ENCODE measurements at places on chromosomes 5 and 9.
A peak's percentile ranks its signal among the peaks of the same experiment; 100 is the strongest.

DNA sequence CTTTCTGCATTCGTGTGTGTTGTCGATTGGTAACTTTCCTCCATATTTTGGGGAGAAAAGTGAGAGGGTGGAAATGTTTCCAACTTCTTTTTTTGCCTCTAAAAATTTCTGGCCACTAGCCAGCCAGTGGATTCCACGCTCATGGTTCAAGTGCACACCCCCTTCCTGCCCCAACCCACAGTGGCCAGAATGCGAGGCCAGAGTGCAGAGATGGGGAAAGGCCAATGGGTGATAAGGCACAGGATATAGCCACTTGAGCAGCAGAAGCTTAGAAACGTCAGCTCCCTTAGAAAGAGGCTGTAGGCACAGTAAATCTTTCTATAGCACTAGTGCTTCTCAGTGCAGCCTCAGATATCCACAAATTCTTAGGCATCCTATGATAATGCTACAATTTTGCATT lies 75.8 kb upstream of the ADRB2 start:
- DNase-seq, result no peak

- DNase-seq, result no peak
Measured at GRCh38 chr5:131378721-131379541, 115.1 kb downstream of the CDC42SE2 start.

GRCh38 chr5:40082313-40082712 lies 597.4 kb upstream of the PTGER4 start:
- no peak for DNase-seq

- no peak for DNase-seq
Measured at GRCh38 chr9:76650692-76651091, 113.5 kb upstream of the PCA3 start.

GRCh38 chr5:172550996-172551395 lies 90.1 kb upstream of the NEURL1B start:
- no peak for DNase-seq

DNA sequence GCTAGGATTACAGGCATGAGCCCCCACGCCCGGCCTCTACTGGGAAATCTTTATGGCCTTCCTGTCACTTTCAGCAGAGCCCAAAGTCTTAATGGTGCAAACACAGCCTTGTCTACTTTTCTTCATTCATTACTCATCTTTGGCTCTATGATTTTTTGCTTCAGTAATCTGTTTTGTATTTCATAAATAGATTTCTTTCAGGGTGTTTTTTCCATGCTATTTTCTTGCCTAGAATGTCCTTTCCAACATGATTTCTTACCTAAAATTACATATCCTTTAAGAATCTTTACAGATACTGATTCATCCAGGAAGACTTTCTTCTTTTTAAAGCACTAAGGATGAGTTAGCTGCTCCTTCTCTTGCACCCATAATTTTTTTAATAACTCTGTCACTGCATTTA lies 213.0 kb downstream of the TAF11L14 start:
- no peak for DNase-seq

DNA sequence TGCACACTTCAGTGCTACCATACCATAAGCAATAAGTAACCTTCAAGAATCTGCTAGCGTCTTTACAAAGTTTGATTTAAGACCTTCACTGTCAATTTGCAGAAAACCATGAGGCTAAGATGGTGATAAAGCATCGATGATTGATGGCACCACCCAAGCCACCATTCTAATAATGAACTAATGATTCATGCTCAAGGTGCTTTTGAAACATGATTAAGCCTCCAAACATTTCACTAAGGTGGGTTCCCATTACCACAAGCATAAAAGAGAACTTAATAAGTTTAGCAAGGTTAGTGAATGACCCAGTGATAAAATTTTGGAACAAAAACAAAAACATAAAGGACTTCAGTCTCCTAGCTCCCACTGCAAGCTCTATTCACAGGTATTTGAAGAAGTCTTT lies 214.7 kb downstream of the FBXL17 start:
- no peak for DNase-seq

- no peak for DNase-seq
Measured at GRCh38 chr9:86836797-86837196, 110.5 kb downstream of the GAS1 start.

DNA sequence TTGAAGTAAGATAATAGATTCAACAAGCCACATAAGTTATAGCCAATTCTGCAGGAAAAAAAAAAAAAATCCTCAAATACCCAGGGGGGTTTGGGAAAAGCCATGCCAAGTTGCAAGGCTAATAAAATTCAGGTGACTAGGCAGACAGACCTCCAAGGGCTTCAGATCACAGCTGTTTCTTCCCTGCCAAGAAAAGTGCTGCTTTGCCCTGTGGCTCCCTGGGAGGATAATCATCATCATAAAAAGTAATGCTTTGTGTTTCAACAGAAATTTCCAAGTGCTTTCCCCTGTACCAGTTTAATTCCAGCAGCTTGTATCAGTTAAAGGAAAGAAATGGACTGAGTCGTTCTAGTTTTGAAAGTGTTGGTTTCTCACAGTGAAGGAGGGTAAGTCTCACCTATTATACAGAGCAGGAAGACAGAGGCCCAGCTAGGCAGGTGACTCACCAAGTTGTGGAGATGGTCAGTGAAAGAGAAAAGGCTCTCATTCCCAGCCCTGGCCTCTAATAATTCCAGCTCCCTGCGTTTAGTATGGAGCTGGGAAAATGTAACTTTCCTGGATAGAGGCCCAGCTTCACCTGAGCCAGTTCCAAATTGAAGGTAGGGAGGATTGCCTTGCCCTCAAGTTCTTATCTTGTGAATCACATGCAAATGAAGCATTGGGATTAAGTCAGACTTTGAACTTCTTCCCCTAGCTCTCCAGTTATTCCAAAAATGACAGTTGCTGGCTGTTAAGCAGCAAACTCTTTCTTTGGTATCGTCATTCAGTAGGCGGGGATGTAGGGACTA lies 263.4 kb downstream of the GRIA1 start:
- no peak for DNase-seq

DNA sequence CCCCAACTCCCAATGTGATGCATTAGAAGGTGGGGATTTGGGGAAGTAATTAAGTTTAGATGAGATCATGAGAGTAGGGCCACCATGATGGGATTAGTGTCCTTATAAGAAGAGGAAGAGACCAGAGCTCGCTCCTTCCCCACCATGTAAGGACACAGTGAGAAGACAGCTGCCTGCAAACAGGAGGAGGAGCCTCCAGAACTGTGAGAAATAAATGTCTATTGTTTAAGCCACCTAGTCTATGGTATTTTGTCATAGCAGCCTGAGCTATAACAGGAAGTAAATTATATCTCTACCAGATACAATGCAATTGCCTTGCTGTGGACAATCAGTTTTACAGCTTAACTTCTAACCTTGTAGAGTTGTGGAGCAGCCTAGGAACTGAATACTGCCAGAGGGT lies 58.0 kb downstream of the ANKRD33B start:
- DNase-seq, result no peak

DNA sequence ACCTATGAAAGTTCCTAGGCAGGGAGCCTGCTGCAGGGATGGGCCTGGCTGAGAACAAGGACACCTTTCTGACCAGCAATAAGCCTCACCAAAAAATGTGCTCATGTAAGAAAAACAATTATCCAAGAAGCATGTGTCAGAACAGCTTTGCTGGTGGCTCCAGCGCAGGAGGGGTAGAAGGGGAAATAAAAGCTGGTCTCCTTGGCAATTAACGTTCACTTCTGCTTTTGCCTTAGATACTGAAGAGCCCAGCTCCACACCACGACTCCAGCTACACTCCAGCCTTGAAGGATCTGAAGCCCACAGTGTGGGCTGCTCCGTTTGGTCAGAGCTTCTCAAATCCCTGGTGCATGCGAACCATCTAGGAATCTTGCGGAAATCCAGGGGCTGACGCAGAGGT lies 107.6 kb upstream of the PHYKPL start:
- no peak for DNase-seq

DNA sequence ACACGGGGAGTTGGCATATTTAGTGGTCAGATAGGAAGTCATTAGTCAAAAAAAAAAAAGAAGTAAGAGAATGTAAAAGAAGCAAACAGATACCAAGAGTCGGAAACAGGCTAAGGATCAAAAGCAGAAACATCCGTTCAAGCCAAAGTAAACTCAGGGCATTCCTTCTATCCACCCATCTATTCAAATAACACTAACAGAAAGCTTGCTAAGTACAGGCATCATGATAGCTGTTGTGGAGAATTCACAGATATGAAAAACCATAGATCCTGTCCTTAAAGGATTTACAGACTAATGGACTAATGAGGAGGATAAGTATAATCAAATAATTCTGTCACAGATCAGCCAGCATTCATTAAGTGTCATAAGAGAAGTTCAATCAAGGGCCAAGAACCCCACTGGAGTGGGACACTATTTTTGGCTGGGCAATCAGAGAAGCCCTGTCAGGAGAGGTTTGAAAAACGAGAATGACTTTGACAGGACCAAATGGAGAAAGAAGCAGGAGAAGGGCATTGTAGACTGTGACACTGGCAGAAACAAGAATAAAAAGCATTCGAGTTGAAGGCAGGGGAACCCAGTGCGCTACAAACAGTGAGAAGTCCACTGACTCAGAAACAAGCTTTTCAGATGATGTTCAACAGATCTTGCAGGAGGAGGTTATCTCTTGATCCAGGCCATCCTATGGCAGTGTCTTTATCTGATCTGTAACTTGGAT lies 154.2 kb upstream of the TSLP start:
- no peak for DNase-seq

DNA sequence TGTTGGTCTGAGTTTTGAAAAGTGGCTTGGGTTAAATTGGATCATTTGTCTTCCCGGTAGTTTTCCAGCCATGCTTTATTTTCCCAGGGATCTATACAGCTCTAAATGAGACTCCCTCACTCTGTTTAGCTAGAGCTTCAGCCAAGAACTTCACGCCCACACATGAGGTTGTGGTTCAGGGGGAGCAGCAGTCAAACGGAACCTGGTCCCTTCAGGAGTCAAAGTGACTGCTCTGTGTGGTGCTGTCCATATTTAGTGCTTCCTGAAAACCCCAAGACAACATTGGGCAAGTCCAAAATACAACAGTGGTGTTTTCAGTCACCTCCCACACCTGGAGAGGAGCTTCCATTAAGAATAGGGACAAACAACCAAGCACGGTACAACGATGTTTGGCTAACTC lies 90.5 kb downstream of the ANKH start:
- no peak for DNase-seq

DNA sequence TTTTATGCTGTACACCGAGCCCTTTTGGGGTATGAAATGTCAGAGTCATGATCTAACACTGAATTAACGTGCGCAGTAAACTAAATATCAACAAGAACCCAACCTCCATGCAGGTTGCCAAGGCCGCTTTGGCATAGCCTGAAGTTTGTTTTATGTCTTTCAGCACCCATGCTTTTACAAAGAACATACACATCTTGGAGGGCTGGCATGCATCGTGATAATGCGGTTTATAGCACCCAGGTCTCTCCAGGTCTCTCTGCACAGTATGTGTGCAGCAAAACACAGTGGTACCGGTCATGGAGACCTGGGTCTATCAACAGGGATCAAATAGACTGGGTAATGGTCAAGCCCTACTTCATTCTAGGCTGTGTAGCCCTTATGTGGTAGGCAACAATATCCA lies 11.8 kb downstream of the NPR3 start:
- no peak for DNase-seq

DNA sequence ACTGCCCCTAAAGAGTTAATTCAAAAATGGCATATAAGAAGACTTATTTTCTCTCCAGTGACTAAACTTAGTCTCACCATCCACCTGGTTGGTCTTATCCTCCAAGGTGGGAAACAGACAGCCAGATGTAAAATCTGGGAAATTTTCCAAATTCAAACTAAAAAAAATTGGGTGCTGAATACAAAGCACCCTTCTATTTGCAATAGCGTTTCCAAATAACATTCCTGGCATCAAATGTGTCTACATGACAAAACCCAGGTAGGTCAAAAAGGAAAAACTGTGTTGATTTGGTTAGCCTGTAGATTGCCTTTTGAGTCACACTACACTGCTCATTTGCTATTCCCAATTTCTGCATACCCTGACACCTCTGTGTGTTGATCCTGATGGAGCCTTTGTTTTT lies 252.2 kb downstream of the NR2F1-AS1 start:
- no peak for DNase-seq

DNA sequence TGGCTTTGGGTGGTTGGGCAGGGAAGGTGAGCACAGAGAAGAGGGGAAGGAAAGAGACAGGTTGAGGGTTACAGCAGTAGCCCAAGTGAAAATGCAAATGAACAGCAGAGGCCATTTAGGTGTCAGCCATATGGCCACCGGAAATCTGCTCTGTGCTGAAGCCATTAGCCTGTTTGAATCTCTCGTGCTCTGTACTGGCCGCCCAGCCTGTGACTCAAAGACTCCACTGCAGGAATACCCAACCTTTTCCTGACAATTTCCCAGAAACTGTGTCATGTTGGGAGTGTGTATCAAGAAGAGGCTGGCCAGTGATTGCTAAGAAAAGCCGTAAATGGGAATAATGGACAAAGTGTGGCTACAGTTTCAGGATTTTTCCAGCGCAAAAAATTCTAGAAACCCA lies 35.9 kb upstream of the RAI14 start:
- peak; percentile 56 for DNase-seq

- no peak for DNase-seq
Measured at GRCh38 chr5:135887881-135888614, 7.6 kb downstream of the IL9 start.

GRCh38 chr5:112492291-112492690 lies 73.2 kb upstream of the EPB41L4A start:
- peak; percentile 22 for DNase-seq

DNA sequence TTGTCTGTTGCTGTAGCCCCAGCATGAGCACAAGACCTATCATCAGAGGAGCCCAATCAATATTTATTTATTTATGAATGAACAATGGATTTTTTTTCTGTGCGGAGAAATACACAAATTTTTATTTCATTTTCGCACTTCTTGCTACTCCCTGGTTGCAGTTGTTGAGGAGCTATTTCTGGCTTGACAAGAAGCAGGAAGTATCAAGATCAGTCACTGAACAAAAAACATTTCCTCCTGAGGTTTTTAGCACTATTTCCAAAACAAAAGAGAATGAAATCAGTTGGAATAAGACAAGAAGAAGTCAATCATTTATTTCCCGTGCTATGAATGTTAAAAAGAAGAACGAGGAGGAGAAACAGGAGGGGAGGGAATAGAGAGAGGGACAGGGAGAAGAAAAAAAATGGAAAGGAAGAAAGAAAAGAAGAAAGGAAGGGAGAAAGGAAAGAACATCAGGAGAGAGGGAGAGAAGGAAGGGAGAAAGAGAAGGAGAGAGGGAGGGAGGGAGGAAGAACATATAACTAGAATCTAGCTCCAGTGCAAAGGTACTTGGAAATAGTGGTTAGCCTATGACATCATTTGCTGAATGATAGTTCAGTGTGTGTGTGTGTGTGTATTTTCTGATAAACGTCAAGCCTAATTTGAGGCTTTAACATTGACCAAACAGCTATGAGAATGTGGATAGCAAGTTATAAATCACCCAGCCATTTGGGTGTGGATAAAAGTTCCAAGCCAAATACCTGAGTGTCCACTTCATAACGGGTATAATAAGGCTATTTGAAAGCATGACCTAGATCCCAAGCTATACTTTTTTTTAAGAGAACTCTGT lies 586.0 kb downstream of the EBF1 start:
- DNase-seq, result no peak

All from cerebellar cortex (tissue), 1 donor.